ENCODE measurements at places on chromosomes 5 and 9. TPM values are rescaled to one million over a fixed set of nuclear protein-coding genes. Genes with fewer than 3 reads are reported as not detected.

Gene SLC35D2
- 9.3 TPM for polyA plus RNA-seq

Gene KCNIP1
- not detected for polyA plus RNA-seq

Gene KCNV2
- polyA plus RNA-seq, result not detected

DNA sequence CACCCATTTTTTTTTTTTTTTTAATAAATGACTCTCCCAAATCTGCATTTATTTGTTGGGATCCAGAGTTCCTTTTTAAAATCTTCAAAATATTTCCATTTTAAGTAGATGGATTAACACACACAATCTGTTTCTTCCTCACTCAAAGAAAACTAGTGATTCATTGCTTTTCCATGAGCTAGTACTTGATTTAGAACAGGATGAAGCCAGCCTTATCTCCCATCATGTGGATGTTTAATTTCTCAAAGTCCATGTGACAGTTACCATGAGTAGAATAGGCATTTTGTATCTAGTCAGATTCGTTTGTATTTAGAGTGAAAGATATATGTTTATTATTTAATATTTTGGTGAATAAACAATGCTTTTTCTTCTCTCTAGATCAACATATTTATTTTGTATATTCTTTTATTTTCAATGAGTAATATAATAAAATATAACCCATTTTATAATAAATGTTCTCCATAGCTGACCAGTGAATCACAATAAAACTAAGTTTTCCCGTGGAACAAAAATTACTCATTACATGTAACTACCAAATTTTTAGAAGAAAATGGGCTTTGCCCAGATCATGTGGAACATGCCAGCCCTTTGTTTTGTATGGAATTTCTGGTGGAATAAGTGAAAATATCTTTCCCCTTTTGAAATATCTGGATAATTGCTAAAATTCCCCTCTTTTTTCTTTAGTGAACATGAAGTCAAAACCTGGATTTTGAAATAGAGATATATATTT is 54.9 kb upstream of the RPS23 start:
- DNase-seq, result no peak

- no peak for DNase-seq
Measured at GRCh38 chr5:73319036-73319435, 129.5 kb downstream of the FOXD1 start.

DNA sequence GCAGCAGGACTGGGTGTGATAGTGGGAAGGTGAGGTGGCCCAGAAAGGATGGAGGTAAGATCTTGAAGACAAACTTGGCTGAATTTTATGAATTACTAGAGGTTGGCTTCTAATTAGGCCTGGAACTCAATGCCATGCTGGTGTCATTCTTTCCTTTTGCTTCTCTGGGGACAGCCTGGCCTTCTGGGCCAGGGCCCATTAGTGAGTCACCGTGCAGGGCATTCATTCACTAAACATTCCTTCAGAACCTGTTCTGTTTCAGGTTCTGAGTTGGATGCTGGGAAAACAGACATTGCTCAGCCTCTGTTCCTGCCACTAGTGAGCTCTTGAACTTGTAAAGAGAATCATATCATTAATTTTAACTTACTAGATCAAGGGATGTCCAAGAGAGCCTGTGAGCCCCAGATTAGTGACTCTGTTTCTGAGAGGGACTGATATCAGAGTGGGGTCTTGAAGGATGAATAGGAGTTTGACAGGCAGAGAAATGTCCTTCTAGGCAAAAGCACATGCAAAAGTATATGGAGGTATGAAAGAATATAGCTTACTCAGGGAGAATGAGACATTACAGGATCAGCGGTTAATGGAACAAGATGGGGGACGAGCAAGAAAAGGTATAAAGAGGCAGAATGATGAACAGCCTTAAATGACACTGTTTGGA is 66.5 kb downstream of the LHX2 start:
- DNase-seq, result no peak

GRCh38 chr5:131825404-131826013 is 28.7 kb upstream of the FNIP1 start:
- DNase-seq, result no peak

Measured in CD14-positive monocyte (primary cell).